ENCODE measurements at places on chromosomes 4 and X.

GRCh38 chr4:13344216-13344615 lies 139.9 kb downstream of the RAB28 start:
- DNase-seq, result no peak

DNA sequence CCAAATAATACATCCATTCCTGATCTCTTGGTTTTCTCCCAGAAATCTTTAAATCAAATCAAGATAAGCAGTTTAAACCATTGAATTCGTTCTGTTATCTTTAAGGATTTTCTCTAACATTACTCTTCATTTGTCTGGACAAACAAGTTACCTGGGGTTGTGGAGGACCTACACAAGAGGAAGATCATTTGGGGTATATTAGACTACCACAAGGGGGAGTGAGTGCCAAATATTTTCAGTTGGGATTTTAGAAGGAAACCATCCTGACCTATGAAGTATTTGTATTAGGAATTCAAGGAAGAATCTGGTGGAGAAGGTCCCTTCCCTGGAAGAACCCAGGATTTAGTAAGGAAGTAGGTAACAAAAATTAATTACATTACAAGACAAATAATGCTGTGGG lies 12.0 kb upstream of the DCHS2 start:
- DNase-seq, result no peak

- no peak for DNase-seq
These were observed 734.6 kb upstream of the TENM3 start for GRCh38 chr4:181508601-181509000.

- DNase-seq, result no peak
These were observed 153.9 kb downstream of the PCDH18 start for GRCh38 chr4:137378393-137378792.

DNA sequence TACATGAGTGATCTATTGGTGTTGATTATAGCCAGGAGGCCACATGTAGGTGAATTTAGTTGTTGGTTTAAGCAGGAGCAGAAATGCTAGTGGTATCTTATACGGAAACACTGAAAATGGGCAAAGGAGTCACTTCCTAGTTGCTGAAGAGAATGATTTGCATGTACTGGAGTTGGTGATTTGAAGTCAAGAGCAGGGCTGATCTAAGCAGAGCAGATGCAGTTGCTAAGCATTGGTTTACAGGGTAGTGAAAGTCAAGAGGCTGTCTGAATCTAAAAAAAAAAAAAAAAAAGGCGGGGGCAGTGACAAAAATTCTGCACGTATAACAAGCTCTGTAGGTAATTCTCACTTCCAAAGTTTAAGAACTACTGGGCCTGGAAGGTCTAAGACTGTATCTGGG lies 90.4 kb upstream of the HPRT1 start:
- no peak for DNase-seq

DNA sequence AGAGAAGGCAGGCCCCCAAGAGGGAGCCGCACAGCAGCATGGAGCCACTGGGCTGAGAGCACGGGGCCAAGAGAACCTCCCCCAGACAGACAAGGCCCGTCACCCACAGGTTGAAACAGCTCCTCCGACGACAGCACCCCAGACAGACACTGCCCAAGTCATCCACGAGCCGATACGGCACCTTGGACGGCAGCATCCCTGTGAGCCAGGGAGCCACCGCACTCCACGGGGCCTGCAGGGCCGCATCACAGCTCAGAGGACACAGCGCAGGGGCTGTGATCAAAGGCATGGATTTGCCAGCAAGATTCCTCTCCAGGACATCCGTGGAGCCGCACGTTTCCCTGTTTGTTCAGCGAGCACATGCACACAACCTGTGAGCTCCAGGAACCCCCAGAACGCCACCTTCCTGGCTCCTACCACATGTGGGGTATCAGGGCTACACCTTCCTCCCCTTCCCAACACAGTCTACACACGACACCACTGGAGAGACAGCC lies 3.9 kb downstream of the CTBP1 start:
- DNase-seq, result no peak

Measured in RCC 7860 (cell line).